Thymus (tissue), 14 donors: ENCODE measurements at places on chromosomes 5 and 9. TPM values are rescaled to one million over a fixed set of nuclear protein-coding genes. Genes with fewer than 3 reads are reported as not detected.
A peak's percentile ranks its signal among the peaks of the same experiment; 100 is the strongest.

The LCN6 gene
- not detected for total RNA-seq

The PAPPA gene
- total RNA-seq: 0.28 TPM

- DNase-seq: no peak
Measured at GRCh38 chr5:62690421-62690820, 111.8 kb downstream of the LRRC70 start.

DNA sequence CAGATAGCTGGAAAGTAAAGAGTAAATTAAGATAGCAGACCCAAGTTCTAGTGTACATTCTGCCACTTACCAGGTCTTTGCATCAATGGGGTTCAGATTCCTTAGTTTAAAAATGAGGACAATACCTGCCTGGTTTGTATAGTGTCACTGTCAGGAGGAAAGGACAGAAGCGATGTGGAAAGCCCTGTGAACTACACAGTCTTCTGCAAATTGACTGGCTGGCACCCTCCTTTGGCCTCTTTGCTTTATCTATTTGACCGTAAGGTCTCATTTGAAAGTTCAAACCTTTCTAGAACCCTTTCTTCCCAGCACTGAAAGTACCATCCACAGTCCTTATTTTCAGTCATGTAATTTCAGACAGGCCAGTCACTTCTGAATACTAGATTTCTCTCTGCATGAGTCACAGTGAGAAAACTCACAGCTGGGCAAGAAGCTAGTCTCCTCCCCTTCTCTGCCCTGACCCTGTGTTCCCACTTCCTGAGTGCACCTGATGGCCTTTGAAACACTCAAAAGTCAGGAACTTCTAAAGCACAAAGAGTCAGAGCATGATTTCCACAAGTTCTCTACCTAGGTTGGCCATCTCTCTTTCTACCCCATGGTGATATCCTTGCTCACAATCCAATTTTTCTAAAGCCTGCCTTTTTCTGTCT lies 91.3 kb upstream of the RASEF start:
- no peak for DNase-seq

DNA sequence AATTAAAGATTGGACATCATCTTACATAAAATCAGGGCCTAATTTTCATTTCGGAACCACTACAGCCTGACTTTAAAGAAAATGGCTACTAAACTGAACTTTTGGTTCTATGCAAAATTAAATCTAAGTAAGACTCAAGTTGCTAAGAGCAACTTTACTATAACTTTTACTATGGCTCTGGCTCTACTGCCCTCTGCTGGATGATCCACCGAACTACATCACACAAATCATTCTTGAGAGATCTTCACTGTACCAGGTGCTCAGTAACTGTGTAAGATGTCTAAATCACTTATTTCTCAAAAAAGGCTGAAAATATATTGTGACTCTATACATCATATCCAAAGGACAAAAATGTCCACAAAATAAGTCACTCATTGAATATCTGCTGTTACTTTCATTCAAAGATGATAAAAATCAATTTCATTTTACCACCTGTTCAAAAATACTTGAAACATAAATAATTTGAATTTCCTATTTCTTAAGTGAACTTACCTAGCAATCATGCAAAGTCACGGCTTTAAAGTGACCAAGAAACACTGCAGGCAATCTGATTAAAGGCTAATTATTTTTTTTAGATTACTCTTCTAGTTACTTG lies 13.5 kb downstream of the MOCS2 start:
- DNase-seq: peak; percentile 69

DNA sequence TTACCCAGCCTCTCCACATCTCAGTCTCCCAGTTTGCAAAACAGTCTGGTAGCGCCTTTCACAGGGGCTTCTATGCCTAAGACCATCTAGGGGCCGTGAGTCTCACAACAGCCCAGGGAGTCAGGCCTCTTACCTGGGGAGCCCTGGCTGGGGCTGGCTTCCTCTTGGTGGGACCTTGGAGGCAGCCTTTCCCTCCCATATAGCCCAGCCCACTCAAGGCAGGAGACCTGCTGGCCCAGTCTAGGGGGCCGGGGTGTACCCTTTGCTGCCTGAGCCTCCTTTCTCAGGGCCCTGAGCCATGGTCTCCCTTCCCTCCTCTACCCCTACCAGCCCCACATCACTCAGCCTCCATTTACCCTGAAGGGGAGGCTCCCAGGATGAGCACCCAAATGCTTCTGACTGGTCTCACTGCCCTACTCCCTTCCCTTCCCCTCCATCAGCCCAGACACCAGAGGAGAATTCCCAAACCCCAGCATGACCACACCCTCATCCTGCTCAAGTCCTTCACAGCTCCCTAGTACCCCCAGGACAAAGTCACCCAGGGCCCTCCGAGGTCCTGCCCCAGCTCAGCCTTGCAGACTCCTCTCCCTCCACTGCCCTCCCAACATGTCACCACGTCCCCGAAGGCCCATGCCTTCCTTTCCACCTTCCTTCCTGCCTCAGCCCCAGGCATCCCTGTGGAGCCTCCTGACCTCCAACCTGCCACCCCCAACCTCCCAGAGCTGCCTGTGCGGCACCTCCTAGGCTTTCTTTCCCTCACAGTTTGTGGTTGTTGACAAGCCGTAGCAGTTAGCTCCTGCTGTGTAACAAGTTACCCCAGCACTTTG lies 55.3 kb downstream of the BARX1 start:
- DNase-seq: no peak

The GFI1B gene
- 0.61 TPM for total RNA-seq

- no peak for DNase-seq
Measured at GRCh38 chr5:2131196-2131595, 248.5 kb upstream of the IRX4 start.

The ANKRD18B gene
- 1.0 TPM for total RNA-seq

DNA sequence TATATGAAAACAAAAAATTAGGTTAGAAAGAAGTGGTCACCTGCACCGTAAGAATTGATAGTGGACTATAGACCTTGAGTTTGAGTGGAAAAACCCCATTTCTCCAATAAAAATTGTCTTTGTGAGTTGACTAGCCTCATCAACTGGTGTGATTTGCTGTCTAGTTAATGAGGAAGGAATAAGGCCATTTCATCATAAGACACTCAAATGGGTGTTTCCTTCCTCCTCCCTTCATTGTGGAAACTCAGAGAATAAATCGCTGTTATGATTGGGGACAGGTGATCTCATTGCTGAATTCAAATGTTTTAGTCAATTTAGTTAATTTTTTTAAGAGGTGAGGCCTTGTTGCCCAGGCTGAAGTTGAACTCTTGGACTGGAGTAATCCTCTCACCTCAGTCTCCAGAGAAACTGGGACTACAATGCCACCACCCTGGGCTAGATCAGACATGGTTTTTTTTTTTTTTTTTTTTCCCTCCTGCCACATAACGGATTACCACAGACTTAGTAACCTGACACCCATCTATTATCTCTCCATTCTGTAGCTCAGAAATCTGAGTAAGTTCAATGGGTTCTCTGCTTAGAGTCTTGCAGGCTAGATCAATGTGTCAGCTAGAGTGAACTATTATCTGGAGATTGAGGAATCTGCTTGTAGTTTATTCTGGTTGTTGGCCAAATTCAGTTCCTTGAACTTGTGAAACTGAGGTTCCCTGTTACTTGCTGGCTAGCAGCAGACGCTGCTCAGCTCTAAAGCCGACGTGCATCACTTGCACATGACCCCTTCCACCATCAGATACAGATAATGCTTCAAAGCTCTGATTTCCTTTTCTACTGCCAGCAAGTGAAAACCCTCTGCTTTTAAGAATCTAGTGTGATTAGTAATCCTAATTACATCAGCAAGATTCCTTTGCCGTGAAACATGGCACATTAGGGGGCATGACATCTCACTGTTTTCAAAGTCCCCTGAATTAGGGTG lies 663.8 kb upstream of the CDH9 start:
- DNase-seq: no peak

DNA sequence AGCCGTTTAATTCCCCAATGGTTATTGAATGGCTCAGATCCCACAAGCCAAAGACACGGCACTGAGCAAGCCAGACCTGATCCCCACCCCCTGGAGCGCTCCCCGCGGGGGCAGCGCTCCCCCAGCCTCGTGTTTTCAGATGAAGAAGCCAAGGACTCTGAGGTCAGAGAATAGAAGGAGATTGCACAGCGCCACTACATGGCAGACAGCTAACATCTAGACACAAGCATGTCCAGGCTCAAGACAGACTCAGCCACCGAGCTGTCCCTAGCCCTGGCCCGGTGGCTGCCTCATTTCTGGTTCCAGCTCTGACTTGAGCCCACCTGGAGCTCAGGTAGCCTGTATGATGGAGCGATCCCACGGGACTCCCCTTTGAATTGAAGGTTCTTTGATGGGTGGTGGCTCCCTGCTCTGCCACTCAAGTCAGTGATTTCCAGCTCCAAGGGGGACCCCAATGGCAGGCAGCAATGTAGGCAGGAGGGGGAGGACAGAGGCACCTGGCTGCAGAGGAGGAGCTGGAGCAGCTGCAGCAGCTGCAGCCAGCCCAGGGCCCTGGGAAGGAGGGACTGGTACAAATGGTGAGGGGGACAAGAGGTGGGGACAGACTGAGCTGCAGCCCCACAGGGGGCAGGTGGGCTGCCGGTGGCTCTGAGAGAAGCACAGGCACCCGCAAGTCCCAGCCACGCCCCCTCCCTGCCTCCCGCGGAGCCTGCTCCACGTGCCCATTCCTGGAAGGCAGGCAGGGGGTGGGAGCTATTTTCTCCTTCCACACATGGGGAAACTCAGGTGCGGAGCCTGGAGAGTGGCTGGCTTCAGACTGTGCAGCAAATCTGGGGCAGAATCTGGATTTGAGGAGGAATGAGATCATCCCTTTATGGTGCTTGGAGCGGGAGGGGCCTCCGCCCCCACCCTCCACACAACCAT lies 40.2 kb downstream of the NTNG2 start:
- no peak for DNase-seq

The TMEM174 gene
- total RNA-seq: not detected

The DMRTA1 gene
- 0.71 TPM for total RNA-seq

- no peak for DNase-seq
Measured at GRCh38 chr9:134272302-134273023, 53.8 kb upstream of the RXRA start.

DNA sequence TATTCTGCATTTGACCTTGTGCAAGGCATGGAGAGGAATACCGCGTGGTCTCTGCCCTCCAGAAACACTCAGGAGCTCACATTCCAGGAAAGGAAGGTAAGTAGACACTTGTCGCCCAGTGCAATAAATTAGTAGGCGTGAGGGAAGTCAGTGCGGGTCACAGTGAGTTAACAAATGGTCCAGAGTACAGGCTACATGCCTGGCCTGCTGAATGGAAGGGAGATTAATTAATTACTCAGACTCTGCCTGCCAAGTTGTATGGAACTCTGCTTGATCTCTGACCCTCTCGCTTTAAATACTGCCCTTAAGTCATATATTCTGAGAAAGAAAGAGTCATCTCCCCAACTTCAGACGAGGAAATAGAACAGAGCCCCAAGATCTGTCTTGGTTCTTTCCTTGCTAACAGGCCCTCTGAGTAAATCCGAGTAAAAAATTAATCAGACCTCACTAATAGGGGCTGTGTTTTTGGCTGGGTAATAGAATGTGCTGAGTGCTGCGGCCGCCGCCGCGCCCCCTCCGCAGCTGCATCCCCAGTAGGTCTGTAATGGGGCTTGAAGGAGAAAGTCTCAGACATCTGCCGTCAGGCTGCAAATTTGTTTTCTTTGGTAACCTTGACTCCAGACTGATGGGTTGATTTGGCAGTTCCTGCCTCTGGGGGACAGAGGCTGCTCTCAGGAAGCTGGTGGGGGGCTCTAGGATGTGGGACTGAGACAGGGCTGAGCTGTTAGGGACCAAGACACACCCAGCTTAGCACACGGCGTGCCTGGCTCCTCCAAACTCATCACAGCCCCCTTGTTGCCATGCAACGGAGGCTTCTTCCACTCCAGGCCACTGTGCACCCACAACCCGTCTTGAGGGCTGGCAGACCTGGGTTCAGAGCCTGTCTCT lies 144.4 kb downstream of the NSG2 start:
- no peak for DNase-seq

- DNase-seq: no peak
Measured at GRCh38 chr9:124793015-124793541, 16.1 kb downstream of the OLFML2A start.

GRCh38 chr9:101477736-101478135 lies 42.2 kb upstream of the ALDOB start:
- DNase-seq: no peak

- DNase-seq: no peak
Measured at GRCh38 chr5:128673970-128674369, 135.9 kb upstream of the FBN2 start.

DNA sequence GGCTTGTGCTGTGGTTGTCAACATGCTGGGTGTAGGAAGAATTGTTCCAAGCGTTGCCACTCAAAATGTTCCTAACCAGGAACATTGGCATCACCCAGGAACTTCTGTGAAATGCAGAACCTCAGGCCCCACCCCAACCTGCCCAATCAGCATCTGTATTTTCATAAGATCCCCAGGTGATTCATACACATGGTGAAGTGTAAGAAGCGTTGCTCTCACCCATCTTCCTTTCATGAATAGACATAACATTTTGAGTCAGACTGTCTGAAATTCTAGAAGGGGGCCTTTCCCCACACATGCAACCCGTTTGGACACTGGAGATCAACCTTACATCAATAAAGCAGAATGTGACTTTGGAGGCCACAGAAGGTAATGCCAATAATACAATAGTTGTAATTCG lies 9.3 kb upstream of the AFAP1L1 start:
- no peak for DNase-seq

GRCh38 chr5:154593071-154593470 lies 115.0 kb upstream of the HAND1 start:
- no peak for DNase-seq

- DNase-seq: no peak
Measured at GRCh38 chr5:178630951-178631350, 4.1 kb upstream of the CLK4 start.

The NXNL2 gene
- total RNA-seq: 0.05 TPM

GRCh38 chr9:84880835-84881234 lies 211.3 kb downstream of the NTRK2 start:
- no peak for DNase-seq

DNA sequence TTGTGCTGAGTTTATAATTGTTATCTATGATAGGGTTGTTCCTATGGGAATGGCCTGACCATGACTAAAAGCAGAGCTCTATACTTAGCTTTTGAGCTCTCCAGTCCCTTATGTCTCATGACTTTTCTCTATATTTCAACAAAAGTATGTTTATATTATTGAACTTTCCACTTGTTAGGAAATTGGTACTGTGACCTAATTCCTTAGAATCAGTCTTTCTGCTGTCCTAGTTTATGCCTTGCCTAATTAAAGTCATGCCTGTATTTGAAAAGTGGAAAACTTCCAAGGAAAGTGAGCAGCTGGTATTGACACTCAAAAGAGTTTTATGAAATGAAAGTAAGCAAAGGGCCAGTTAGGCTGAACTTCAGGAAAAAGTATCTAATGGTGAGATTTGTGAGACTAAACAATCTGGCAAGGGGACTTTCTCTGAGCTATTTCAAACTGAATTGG lies 68.6 kb downstream of the XRCC4 start:
- DNase-seq: no peak

- no peak for DNase-seq
Measured at GRCh38 chr5:44646016-44646415, 162.7 kb upstream of the MRPS30 start.
